ENCODE measurements at places on chromosomes 11 and 22.

DNA sequence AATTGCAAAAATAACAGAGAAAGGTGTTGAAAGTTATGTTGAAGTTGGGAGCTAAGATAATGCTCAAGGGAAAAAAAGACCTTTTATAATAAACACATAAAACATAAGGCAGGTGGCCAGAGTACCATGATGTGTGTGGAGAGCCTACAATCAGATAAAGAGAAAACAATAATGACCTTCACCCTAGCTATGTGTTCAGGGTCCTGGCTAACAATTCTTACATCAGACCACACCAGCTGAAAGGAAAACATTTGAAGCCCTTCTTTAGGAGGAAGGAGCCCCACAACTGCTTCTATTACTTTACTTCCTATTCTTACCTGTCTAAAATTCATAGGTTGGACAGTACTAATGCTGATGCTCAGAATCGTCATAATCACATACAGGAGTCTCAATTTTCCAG lies 2.5 kb downstream of the TSG101 start:
- no peak for DNase-seq

- no peak for DNase-seq
Observed at GRCh38 chr11:8243458-8243857, 20.2 kb downstream of the LMO1 start.

GRCh38 chr11:1092145-1092670 lies 17.5 kb downstream of the MUC2 start:
- no peak for DNase-seq

DNA sequence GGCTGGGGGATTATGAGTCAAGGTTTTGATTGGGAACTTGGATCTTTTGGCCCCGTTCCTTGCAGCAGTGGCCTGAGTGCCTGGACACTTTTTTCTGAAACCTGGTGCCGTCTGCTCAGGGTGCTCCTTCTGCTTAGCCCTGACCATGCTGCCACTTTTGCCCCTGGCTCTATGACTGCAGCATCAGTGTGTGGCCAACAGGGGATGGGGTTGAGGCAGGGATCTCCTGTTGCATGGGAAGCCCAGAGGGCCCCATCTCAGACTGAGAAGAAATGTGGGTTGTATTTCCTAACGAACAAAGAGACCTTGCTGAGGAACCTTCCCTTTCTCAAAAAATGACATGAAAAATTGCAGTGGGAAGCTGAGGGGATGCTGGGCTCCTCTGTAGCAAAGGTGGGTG lies 18.7 kb downstream of the POU2F3 start:
- DNase-seq, result no peak

- no peak for DNase-seq
Observed at GRCh38 chr11:129852125-129852740, 36.6 kb downstream of the TMEM45B start.

- DNase-seq, result no peak
Observed at GRCh38 chr22:49933236-49934159, 15.1 kb downstream of the CRELD2 start.

GRCh38 chr11:68441466-68442230 lies 18.9 kb upstream of the PPP6R3 start:
- no peak for DNase-seq

- no peak for DNase-seq
Observed at GRCh38 chr11:78069465-78069864, 5.8 kb downstream of the THRSP start.

GRCh38 chr22:37384691-37385090 lies 42.6 kb downstream of the ELFN2 start:
- DNase-seq, result no peak

DNA sequence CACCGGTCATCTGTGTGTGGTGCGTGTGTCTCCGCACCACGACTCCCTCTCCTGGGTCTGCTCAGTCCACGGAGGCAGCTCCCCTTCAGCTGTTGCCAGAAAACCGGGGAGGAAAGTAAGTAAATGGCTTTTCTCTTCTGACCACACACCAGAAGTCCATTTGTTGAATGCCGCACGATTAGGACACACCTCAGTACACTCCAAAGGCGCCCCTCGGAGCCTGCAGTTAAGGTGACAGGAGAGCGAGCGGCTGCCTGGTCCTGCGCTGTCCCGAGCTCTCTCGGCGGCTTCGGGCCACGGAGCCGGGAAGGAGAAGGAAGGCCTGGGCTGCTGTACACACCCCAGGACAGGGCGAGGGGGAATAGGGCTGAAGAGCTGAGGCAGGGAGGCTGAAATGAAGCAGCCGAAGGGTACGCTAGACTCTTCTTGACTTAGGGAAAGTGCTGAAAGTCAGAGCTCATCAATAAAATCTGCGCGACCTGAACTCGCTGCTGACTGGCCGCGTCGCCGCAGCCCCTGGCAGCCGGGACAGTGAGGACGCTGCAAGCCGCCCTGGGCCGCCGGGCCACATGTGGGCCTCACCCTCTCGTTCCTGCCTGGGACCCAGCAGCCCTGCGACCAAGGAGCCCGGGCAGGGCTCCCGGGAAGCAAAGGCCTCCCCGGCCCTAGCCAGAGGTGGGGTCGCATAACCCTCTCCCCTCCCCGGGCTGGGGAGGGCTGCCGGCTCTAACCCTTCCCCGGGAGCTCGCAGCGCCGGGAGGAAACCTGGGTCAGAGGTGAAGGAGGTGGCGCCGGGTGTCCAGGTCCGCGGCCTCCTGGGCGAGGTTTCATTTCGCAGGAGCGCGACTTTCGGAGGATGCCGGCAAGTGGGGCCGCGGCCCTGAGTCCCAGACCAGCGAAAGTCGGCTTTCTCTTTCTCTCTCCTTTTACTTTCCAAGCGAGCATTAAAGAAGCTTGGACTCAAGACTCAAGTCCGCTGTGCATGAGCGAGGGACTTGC lies 1.6 kb upstream of the PAX6 start:
- DNase-seq, result no peak
